ENCODE measurements at places on chromosomes 16 and 17.

DNA sequence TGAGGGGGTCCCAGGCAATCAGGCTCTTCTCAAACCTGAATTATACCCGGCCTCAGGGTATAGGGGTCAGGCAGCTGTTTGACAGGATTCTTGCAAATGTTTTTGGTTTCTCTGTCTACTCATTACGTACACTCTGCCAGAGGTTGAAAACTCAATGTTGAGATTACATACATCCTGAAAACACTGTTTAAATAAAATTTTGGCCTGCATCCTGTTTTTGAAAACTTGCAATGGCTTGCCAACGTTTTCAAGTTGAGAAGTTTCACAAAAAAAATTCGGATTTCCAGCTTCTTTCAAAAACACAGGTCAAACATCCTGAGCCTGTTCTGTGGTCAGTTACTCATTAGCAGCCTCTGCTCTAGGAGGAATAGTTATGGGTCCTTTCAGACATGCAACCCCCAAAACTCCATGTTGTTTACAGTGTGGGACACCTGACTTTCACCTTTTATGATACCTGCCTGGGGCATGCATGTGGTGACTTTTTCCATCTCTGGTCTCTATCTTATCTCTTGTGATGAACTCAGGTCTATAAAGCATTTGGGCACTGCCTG lies 577.8 kb downstream of the WWOX start:
- DNase-seq, result peak; percentile 6

GRCh38 chr17:22217135-22217534 lies 524.8 kb downstream of the KCNJ18 start:
- no peak for DNase-seq

- DNase-seq, result no peak
Measured at GRCh38 chr17:48882272-48882671, 10.3 kb upstream of the ATP5MC1 start.

GRCh38 chr17:41613277-41614082 lies 913 bp upstream of the KRT16 start:
- DNase-seq, result no peak

GRCh38 chr16:66903544-66904427 lies 14.9 kb downstream of the CDH16 start:
- no peak for DNase-seq

GRCh38 chr17:55988861-55989260 lies 164.4 kb upstream of the ANKFN1 start:
- DNase-seq, result no peak

DNA sequence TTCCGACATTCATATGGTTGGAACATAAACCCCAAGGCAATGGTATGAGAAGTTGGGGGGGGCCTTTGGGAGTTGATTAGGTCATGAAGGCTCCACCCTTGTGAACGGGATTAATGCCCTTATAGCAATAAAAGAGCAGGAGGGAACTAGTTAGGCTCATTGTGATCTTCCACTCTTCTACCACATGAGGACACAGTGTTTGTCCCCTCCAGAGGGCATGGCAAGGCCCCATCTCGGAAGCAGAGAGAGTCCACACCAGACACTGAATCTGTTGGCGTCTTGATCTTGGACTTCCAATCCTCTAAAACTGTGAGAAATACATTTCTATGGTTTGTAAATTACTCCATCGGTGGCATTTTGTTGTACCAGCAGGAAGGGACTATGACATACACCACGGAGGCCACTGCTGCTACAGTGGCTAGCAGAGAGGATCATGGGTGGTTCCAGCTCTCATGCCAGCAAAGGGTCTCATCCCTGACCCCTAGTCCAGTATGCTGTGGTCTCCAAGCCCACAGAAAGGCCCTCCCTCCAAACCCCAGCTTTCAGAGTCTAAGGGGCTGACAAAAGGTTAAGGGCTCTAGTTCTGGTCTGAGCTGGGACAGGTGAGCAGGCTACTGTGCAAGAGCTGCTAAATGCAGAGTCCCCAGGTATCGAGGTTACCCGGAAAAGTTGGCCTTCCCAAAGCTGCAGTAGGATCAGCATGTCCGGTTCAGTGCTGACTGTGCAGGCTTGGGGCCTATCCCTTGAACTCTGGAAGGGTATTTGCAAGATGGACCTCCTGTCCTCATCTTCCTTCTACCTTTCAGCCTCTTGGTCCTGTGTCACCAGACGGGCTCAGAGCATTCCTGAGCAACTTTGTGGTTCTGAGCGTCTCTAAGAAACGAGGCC lies 12.2 kb downstream of the CCR7 start:
- no peak for DNase-seq

DNA sequence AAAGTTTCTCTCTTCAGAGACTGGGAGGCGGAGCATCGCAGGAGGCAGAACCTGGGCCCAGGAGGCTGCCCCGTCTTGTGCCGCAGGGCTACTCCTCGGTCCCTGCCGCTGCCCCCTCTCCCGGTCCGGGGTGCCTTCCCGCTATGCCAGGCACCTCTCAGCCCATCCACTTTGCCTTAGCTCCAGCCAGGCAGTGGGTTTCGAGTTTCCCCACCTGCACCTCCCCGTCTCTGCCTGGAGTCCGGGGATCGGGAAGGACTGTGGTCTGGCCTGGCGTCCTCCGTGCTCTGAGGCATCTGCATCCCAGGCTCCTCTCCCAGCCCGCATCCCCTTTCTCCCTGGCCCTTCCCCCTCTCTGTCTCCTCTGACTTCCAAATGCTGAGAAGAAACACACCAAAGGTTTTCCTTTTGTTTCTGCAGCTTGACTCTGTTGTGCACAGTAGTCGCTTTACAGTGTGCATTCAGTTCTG lies 26.8 kb upstream of the PIK3R6 start:
- no peak for DNase-seq

DNA sequence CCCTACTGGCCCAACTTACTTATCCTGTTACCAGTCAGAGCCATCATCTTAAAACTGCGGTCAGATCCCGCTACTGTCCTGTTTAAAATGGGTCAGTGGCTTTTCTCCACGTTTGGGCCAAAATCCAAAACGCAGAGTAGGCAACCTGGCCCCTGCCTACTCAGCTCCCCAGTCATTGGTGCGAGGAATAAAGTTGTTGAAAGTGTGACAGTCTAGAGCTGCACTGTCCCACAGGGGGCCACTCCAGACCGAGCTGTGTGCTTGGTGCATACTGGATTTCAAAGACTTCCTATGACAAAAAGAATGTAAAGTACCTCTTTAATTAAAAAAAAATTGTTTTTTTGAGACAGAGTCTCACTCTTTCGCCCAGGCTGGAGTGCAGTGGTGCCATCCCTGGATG lies 21.2 kb upstream of the LYRM9 start:
- no peak for DNase-seq

- DNase-seq, result no peak
Measured at GRCh38 chr17:77432742-77433141, 292.0 kb downstream of the SEC14L1 start.
